ENCODE measurements at places on chromosomes 2 and 18. TPM values are rescaled to one million over a fixed set of nuclear protein-coding genes. Genes with fewer than 3 reads are reported as not detected.

DNA sequence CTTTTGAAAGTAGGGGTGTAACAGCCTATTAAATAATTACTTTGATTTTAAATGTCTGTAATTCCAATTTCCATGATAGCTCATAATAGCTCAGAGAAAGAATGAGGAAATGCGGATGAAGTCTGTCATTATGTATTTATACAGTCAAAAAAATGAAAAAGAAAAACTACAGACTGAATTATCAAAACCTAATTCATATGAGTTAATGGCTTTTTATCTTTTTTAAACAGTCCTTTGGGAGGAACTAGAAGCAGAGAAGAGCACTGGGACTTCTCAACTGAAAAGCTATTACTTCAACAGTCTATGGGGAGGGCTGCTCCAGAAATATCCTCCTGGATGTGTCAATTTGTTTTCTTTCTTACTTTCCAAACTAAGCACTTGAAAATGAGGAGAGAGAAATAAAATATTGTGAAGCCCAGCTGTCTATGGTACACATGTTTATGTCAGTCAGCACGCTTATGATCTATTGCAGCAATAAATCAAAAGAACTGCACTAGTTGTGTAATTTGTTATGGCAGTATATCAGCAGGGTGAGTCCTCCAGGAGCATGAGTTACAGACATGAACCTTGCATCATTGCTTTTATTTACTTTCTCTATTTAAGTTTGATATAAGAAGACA is 1550.2 kb downstream of the LRP1B start:
- DNase-seq, result no peak

DNA sequence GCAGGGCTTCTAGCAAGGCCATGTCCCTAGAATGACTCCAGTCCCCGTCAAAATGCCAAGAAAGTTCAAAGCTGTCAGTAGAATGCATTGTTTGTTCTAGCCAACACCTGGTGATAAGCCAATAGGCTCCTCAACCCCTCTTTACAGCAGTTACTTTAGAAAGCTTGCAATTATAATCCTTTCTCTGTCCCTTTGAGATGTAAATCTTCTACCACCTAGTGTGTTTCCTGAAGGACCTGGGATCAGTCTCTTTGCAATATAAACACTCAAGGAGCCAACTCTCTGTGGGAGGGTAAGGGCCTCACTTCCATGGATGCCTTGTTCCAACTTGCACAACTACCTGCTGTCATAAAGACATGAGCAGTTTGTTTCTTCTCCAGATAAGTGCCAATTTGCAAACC is 301.8 kb downstream of the NBAS start:
- DNase-seq, result no peak

DNA sequence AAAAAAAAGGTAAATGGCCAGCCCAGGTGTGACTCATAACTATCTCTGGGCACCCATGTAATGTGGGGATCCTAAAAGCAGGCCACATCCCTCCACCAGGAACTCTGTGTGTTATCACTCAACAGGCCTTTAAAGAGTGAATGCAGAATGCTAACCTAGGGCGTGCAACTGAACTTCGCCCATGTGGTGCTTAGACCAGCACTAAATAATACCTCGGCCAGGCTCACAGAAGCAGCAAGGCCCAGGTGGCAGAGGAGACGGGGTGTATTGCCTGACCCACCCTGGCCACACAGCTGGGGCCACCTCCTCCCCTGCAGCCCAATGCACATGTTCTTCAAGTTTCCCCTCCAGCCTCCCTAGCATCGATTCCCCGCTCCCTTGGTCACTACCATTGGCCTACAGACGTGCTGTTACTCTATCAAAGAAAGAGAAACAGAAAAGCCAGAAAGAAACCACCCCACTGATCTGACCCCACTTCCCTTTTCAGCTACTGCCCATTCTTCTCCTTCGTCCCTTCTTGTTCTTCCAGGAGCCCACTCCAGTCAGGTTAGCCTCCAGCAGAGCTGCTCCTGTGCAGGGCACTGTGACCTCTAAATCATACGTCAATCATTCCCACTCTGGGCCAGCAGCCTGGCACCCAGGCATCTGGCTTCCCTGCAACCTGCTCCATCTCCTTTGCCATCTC is 22.0 kb downstream of the FAM178B start:
- no peak for DNase-seq

GRCh38 chr18:649341-649740 is 8.1 kb upstream of the TYMS start:
- DNase-seq, result no peak

GRCh38 chr2:127342101-127342500 is 45.7 kb downstream of the MAP3K2 start:
- DNase-seq, result no peak

- DNase-seq, result no peak
Observed at GRCh38 chr2:48126162-48126561, 219.9 kb upstream of the FBXO11 start.

GRCh38 chr2:168062936-168063335 is 184.5 kb downstream of the STK39 start:
- no peak for DNase-seq

DNA sequence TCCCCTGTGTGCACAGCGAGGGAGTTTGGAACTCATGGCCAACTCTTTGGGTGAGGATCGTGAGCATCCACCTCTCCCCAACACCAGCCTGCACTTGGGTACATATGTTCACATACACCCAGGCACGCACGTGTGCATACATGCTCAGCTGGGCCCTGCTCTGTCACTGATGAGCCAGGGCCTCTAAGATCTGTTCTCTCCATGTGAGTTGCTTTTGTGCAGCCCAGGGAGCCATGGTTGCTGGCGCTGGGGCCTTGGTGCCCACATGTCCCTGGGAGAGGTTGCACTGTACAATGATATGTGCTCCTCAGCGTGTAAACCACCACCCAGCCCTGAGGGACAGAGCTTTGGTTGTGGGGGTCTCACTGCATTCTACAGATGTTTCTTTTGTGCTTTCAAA is 44.1 kb downstream of the KLHL29 start:
- DNase-seq, result no peak

GRCh38 chr2:145095641-145096435 is 575.9 kb upstream of the ZEB2 start:
- DNase-seq, result no peak

DNA sequence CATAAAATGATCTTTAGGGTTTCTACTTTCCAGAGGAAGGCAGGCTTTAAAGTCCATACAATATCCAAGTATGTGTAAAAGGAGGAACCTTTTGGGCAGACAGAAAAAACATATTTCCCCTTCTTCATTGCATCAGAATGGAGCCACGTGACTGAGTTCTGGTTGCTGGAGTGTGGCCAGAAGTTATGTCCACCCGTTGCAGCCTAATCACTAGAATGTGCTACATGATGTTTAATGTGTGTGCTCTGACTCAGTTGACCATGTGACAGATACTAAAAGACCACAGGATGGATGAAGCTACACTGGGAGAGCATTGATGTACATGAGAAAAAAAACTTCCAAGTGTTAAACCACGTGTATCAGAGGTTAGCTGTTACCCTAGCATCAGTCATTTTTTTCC is 460.9 kb downstream of the RIT2 start:
- DNase-seq, result no peak

DNA sequence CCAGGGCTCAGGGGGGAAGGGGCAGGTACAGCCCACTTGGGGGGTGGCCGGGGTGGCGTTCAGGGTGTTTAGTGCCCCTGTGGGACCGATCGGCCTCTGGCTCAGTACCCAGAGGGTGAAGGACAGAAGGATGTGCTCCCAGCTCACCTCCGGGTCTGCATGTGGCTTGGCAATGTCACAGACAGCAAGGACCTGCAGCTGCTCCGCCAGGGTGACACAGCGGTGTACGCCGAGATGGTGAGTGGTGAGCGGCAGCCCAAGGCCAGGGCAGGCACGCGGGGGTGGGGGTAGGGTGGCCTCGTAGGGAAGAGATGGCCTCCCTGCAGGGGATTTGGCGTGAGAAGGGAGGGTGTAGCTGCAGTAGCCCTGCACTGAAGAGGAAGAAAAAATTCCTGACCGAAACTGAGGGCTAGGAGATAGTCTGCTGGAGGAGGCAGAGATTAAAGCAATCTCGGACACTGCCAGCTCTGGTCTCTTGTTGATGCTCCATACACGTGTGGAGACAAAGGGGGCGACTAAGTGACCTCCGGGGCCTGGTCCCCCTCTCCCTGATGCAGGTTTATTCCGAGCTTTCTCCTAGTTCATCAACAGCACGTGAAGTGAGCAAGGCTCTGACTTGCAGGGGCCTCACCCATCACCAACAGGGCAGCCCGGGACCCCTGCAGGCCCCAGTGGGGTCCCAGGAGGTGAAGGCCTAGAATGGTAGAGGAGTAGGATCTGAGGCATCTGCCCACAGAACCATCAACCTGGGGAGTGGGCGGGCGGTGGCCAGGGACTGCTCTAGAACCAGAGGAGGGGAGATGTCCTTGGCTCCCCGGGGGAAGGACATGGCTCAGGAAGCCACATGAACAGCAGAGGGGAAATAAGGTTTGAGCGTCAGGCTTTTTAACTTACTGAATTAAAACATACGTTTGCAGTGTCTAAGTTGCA is 45.4 kb downstream of the FER1L5 start:
- DNase-seq, result no peak

DNA sequence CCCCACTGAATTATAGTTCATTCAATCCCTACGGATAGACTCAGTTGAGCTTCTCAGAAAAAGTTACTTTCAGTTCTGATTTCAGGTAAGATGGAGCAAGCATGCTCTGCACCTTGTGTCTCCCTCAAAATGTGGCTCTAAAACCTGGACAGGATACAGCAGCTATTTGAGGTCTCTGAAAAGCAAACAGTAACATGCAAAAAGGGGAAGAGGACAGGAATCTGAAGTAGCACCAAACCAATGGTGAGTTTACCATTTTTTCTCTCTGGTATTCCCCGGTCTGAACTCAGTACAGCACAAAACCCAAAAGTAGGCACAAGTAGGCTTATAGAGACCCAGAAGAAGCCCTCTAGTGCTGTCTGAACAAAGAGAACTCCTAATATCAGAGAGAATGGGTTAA is 34.1 kb downstream of the LANCL1 start:
- no peak for DNase-seq

GRCh38 chr2:53445383-53446070 is 322.1 kb upstream of the CHAC2 start:
- no peak for DNase-seq

GRCh38 chr18:79685281-79685680 is 5.7 kb downstream of the CTDP1 start:
- no peak for DNase-seq

DNA sequence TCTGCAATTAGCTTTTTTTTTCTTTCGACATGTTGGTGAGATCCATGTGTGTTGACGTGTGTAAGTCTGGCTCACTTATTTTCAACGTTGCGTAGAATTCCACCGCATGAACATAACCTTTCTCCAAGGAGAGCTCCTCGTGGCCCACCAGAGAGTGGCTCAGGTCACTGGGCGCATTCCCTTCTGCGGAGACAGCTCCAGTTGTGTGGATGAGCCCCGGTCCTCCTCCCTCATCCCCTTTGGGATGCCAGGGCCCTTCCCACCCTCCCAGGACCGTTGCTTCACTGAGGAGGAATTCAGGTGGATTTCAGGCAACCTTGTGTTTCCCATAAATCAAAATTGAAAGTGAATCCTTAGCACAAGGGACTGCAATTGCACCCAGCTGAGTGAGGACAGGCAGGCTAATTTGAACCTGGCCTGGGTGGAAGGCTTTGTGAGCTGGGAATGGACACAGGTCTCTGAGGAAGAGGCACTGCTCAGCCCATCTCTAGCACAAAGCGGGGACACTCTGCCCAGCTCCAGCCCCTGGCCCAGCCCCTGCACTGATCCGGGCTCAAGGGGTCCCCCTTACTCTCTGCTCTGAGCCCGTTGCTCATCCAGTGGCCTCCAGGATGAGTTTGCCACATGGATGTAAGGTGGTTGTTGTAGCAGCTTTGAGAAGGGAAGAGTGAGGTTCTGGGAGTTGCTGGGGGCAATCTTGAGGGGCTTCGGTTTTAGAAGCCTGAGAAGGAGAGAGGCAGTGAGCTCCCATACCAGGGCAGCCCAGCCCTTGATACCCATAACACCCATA is 57.8 kb upstream of the HAAO start:
- no peak for DNase-seq

- no peak for DNase-seq
Observed at GRCh38 chr2:218271865-218272530, 1.7 kb downstream of the PNKD start.

- no peak for DNase-seq
Observed at GRCh38 chr18:55934821-55935220, 346.8 kb upstream of the TCF4 start.

B3GNT7 gene
- polyA plus RNA-seq, result 3.1 TPM

FEV gene
- not detected for polyA plus RNA-seq

TET3 gene
- polyA plus RNA-seq, result 26.2 TPM

ZBTB7C gene
- 12.8 TPM for polyA plus RNA-seq

PRKAG3 gene
- polyA plus RNA-seq, result 0.15 TPM

NEURL3 gene
- 4.1 TPM for polyA plus RNA-seq

BOLL gene
- 0.22 TPM for polyA plus RNA-seq

GAREM1 gene
- polyA plus RNA-seq, result 39.6 TPM

SCN2A gene
- 2.7 TPM for polyA plus RNA-seq

IKZF2 gene
- 9.4 TPM for polyA plus RNA-seq

SF3B1 gene
- polyA plus RNA-seq, result 607 TPM

FECH gene
- 40.2 TPM for polyA plus RNA-seq
